ENCODE measurements at places on chromosomes 5 and 9.

DNA sequence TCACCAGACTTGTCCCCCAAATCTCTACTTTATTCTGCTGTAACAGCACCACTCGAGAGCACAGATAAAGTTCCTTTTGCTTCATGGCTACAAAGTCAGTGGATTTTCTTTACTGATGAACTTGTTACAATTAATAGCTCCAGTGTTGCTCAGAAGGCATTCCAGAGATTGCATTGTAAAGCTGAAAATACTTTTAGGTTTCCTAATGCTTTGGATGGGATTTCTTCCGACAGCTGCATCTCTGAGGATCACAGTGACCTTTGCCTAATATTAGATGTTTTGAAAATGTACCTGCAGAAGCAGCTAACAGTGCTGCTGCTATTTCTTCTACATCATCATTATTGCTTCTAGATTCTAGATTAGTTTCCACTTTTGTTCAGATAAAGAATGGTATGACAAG is 58.8 kb upstream of the TMEM171 start:
- peak; percentile 36 for DNase-seq

- DNase-seq, result peak; percentile 55
Measured at GRCh38 chr9:121650217-121651007, 1.0 kb upstream of the DAB2IP start.

DNA sequence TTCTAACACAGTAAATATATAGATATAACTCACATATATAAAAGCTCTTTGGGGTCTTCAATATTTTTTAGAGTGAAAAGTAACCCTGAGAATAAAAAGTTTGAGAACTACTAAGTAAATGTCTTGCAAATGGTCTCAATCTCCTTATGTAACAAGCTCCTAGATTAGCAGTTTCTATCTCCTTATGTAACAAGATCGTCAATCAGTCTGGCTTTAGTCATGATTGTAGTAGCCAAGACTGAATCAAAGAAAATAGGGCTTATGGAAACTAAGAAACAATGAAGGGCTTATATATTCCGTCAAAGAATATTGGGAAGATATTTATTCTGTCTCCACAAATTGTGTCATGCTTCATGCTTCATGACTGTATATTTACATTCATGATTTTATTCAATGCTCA is 22.4 kb upstream of the FREM1 start:
- DNase-seq, result no peak

- peak; percentile 79 for DNase-seq
Measured at GRCh38 chr9:14322211-14323082, 8.5 kb upstream of the NFIB start.

DNA sequence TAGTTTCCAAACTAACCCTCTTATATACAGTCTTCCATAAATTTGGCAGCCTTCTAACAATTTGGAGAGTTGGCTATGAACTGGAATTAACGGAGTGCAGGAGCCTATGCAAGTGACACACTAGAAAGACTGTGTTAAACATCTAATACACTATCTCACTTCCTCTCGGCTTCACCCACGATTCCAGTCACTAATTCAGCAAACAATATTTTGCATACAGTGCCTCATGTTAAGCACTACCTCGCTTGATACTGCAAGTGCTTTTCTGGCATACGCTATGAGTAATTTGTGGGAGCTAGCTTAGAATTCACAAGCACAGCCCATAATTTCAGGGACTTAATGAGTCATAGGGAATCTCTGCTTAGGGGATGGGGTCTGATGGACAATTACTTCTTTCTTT is 102.5 kb downstream of the ST8SIA4 start:
- no peak for DNase-seq

DNA sequence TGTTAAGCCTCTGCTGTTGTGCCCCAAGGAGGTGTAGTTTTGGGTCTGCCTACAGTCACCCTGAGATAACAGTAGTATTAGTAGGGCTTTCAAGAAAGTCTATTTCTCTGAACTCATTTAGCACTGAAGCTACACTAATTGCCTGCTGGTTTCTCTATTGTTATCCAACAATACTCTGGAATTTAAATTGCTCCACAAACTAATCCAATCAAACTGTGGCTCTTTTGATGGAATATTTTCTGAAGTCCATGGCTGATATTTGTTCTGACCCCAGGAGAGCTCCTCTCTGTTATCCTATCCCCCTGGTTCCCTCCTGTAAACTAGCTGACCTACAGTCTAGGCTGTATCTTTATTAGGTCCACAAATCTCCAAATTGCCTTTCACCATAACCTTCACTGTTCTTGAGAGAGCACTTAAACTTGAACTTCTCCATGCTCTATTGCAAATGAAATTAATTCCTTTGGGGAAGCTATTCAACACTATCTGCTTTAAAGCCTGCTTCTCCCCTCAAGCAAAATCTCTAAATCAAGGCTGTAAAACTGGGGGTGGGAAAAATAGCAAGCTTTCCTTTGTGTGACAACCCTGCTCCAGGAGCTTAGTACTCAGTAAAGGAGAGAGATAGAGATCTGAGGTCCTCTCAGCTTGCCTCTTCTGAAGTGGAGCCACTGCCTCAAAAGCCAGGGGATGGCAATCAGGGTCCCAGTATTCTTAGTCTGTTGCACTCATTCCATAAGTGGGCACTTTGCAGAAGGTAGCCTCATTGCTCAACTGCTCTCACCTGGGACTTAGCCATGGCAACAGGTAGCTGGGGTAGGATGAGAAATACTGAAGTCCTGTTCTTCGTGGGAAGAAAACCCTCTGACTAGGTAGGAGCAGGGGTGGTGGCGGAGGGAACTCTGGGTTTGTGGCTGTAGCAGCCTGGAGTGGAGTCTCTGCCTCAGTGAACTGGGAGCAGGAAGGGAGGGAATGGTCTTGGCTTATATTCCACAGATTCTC is 110.9 kb downstream of the MACIR start:
- no peak for DNase-seq

DNA sequence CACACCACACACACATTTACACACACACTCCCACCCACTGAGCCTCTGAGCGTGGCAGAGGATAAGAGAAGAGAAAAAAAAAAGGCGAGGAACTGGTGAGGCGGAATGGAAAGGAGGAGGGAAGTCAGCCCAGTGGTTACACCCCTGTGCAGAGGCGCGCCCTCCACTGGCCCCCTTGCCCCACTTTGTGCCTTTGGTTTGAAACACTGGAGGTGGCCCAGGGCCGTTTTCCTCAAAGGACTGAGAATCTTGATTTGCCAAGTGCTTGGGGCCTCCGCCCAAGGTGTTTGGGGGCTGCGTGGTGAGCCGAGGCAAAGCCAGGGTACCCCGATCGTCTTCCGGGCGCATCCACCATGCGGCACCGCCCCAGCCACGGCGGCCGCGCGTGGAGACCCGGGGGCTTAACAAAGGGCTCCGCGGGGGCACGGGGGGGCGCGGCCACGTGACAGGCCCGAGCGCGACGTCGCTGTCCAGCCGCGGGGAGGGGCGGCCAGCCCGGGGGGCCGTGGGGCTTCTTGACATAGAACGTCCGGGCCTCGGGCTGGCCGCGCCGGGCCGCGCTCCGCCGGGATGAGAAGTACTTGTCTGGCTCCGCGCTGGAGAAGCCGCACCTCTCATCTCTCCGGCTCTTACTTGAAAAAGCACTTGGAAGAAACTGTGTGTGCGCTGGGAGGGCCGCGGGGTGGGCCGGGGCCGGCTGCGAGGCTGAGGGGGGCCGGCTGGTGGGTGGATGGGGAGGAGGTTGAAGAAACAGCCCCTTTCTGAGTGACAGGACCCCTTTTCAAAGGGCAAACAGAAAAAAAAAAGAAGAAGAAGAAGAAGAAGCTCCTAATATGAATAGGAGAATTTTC is 21.0 kb downstream of the NR2F1 start:
- peak; percentile 41 for DNase-seq

Data from EH (cell line).